Effector CD4-positive, alpha-beta T cell (primary cell): ENCODE measurements at places on chromosomes 7 and 10.

- DNase-seq: no peak
These were observed 52.6 kb downstream of the ZNF37A start for GRCh38 chr10:38146579-38147333.

DNA sequence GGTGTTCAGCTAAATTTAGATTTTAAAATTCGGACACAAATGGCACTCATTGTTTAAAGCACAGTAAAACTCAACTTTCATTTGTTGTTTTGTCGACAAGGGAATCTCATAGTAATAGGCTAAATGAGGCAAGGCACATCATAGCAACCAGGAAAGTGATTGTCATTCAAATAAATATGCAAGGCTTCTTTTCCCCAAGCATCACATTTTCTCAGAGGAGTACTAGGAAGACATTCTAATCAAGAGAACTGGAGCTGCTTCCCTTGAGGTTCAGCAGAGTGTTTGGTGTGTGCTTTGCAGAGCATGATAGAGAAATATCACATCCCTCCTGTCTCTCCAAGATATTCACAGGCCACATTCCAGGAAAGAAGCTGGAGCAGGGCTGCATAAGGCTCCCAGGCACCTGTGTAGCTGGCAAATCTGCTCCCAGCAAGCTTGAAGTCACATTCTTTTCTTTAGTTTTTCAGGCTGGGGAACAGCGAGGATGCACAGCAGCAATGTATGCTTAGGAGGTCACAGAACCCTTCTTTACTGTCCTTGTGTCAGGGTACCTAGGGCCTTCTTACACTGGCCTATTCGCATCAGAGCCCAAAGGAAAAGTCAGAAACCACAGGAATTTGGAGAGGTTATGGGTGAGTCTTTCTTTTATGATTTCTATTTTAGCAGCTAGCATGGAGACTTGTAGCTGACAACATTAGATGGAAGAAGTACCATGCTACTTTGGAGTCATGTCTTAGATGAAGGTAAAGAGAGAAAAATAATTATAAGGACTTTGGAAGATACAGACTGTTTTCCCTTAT, 95.9 kb upstream of the HDAC9 start:
- DNase-seq: no peak

GRCh38 chr7:70627461-70627860, 504.5 kb upstream of the GALNT17 start:
- DNase-seq: no peak

DNA sequence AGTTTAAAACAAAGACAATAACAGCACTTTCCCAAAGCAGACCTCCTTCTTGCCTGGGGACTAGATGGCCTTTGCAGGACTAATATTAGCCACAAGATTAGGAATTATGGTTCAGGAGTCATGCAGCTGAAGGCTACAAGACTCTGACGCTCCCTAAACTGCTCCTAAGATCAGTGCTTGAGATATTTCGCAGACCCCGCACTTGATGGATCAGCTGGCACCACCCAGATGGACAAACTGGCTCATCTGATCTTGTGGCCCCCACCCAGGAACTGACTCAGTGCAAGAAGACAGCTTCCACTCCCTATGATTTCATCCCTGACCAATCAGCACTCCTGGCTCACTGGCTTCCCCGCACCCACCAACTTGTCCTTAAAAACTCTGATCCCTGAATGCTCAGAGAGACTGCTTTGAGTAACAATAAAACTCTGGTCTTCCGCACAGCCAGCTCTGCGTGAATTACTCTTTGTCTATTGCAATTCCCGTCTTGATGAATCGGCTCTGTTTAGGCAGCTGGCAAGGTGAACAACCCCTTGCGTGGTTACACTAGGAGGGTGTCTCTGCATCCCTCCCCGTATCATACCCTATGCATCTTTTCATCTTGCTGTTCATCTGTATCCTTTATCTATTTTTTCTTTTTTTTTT, 26.9 kb upstream of the NRBF2 start:
- DNase-seq: no peak

GRCh38 chr10:98270073-98270740, 2.2 kb upstream of the LOXL4 start:
- no peak for DNase-seq

GRCh38 chr7:100556541-100556940, 17.2 kb downstream of the SAP25 start:
- DNase-seq: no peak

DNA sequence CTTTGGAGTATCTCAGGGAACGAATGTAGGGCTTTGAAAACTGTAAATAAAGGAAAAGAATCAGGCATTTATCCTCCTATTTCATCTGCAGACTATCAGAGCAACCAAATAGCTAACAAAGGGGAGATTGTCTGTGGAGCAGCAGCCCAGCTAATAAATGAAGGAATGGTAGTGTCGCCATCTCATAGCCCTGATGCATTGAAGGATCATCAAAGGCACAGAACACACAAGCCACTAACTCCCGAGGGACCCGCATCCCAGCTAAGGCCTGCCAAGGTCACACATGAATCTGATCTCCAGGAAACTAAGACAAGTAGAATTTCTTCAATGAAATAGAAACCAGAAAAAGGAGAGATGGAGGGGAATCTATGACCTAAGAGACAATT, 38.2 kb downstream of the CALML5 start:
- DNase-seq: no peak

DNA sequence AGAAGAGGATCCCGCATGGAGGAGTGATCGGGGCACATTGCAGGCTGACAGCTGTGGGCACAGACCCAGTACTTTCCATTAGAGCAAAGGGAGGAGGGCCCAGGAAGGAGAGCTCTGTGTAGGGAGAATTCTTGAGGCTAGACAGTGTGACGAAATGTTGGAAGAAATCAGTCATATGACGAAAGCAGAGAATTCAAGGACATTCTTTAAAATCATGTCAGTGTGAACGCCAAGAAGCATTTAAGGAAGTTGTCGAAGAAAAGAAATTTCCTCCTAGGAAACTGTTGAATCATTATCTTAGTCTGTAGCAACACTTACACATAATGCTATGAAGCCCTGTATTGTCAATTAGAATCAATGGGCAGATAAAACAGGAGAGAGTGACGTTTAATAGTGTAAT, 191.3 kb upstream of the ADARB2 start:
- DNase-seq: no peak

DNA sequence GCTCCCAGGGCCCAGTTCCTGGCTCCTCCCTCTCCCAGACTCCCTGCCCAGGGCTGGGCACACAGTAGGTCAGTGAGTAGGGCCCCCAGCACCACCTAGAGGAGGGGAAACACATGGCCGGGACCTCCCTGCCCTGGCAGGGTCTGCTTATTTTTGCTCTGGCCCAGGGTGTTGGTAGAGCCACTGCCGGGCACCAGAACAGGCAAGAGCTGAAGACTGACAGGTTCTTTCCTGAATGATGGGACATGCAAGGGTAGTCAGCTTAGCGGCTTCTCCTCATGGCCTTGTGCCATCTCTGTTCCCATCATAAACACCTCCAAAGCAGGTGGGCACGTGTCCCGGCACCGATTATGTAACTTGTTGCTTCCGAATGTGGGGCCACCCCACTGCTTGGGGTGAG, 86.5 kb downstream of the NEURL1 start:
- no peak for DNase-seq
